ENCODE measurements at places on chromosomes 12 and 14. TPM values are rescaled to one million over a fixed set of nuclear protein-coding genes. Genes with fewer than 3 reads are reported as not detected.
A peak's percentile ranks its signal among the peaks of the same experiment; 100 is the strongest.

- no peak for DNase-seq
Measured at GRCh38 chr12:51855586-51856428, 7.3 kb upstream of the FIGNL2 start.

- DNase-seq = peak; percentile 52
Measured at GRCh38 chr12:7188562-7189397, 706 bp upstream of the PEX5 start.

- DNase-seq = no peak
Measured at GRCh38 chr14:75607842-75608640, 29.6 kb downstream of the FLVCR2 start.

The ACOT2 gene
- total RNA-seq = 22.8 TPM

DNA sequence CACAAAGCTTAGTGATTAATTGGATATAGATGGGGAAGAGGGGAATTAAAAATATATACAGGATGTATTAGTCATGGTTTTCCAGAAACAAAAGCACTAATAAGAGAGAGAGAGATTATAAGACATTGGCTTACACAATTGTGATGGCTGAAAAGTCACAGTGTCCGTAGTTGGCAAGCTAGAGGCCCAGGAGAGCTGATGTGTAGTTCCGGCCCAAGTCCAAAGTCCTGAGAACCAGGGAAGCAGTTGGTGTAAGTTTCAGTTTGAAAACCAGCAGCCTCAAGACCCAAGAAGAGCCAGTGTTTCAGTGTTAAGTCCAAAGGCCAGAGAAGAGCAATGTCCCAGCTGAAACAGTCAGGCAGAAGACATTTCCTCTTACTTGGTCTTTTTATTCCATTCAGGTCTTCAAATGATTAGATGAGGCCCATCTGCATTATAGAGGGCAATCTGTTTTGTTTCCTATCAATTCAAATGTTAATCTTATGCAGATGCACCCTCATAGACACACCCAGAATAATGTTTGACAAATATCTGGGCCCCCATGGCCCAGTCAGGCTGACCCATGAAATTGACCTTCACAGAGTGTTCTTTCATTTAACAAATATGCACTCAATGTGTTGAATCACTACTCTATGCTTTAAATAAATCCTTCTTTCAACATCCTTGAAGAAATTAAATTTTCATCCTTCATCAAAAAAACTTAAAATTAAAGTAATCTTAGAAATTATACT is 67.2 kb upstream of the DIO2 start:
- no peak for DNase-seq

- DNase-seq = no peak
Measured at GRCh38 chr14:104195878-104196277, 57.5 kb downstream of the KIF26A start.

- DNase-seq = no peak
Measured at GRCh38 chr14:20782280-20782890, 1.3 kb downstream of the RNASE6 start.

The FAM186B gene
- not detected for total RNA-seq

GRCh38 chr12:126761420-126761819 is 1505.5 kb upstream of the TMEM132C start:
- no peak for DNase-seq

DNA sequence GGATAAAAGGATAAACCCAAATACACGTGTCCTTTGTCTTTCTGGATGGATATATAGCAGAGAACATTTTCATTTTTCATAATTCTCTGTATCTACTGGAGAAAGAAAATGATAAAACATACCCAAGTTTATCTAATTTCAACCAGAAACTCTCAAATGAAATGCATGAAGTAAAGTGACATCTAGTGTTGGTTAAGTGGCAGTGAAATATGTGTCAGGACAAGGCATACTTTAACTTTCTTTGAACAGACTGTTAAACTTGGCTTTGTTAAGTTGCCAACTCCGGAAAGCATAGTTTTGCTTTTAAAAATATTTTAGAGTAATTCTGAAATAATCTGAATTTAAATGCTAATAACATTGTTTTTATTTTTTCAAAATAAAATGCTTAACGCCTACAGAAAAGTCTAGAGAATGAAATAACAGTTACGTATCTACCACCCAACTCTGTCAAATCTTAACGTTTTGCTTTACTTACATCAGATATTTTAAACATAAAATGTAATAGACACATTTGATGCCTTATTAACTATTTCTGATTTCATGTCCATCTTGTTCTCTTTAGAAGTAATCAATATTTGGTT is 25.2 kb upstream of the NTN4 start:
- no peak for DNase-seq

- DNase-seq = no peak
Measured at GRCh38 chr14:96090441-96091148, 51.4 kb downstream of the C14orf132 start.

DNA sequence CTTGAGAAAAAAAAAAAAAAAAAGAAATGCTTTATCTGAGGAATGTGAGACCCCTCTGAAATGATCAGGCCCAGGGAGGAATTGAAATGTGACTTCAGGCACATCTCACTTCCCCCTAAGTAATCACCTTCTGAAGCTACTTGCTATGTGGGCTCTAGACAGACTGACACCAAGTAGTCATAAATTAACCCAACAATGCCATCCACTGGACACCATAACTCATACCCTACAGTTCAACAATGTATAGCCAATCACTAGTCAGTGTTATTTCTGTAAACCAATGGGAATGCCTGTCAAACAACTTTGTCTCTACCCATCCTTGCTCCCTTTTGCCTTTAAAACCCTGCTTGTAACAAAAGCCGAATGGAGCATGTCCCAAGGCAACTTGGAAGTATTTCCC is 182.7 kb upstream of the TMPO start:
- no peak for DNase-seq

The TBC1D30 gene
- 12.5 TPM for total RNA-seq

DNA sequence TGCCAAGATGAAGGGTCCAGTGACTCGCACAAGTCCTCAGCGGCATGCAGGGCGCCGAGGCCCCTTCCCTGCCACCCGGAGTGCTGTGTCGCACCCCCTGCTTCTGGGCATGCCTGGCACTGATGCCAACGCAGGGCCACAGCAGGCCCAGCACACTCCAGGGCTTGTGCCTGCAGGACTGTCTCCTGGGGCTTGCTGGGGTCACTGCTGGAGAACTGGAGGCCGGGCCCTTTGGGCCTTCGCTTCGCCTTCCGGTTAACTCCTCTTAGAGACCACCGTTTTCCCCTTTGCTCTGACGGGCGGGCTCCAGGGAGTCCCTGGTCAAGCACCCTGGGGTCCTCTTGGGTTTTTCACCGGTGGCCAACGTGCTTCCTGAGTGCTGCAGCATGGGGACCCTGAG is 79.6 kb downstream of the WDR20 start:
- DNase-seq = no peak

The EPYC gene
- total RNA-seq = not detected

GRCh38 chr14:100746326-100746725 is 19.6 kb downstream of the DLK1 start:
- no peak for DNase-seq

- no peak for DNase-seq
Measured at GRCh38 chr12:62021808-62022207, 238.4 kb upstream of the USP15 start.

Measured in omental fat pad (tissue), 4 donors.